ENCODE measurements at places on chromosomes 4 and X.

DNA sequence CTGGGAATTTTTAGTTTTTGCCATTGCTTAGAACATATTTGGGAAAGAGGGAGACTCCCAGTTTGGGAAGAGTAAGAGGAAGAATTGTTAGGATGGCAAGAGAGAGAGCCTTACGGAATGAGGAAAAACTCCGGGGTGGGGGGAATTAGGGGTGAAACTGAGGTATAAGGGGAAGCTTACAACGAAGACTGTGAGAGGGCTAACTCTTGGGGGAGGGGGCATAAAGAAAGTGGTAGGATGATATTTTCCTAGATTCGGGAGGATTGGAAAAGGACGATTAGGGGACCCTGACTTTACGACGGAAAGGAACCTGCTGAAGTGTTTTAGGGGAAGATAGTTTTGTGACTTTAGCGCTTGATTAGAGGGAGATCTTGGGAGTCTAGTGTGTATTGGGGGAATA, 86.2 kb upstream of the HPRT1 start:
- DNase-seq: no peak

DNA sequence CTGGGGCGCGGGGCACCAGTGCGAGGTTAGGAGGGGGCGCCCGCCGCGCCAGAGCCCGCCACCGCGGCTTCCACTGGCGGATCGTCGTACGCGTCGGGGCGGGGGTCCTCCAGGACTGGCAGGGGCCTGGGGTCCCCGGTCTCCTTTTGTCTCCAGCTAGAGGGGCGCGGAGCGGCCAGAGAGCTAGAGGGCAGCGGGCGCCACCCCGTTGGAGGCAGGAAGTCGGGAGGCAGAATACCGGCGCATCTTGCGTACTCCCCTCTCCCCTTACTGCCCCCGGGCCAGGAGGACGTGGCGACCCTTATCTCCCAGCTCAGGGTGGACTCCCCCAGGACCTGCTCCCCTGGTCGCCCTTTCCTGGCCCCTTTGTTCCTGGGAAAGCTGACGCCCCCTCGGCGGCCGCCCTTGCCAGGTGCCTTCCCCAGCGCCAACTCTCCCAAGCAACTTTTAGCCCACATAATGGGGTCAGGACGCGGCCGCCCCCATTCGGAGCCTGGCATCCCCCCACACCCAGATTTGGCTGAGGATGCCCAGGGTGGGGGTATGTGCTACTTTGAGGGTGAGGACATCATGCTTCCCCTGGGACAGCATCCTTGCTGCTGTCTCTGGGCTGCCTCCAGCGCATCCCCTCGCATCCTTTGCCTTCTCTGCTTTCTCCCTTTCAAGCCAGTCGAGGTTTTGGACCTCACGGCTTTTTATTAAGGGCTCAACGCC, 933 bp downstream of the CNKSR2 start:
- DNase-seq: no peak

DNA sequence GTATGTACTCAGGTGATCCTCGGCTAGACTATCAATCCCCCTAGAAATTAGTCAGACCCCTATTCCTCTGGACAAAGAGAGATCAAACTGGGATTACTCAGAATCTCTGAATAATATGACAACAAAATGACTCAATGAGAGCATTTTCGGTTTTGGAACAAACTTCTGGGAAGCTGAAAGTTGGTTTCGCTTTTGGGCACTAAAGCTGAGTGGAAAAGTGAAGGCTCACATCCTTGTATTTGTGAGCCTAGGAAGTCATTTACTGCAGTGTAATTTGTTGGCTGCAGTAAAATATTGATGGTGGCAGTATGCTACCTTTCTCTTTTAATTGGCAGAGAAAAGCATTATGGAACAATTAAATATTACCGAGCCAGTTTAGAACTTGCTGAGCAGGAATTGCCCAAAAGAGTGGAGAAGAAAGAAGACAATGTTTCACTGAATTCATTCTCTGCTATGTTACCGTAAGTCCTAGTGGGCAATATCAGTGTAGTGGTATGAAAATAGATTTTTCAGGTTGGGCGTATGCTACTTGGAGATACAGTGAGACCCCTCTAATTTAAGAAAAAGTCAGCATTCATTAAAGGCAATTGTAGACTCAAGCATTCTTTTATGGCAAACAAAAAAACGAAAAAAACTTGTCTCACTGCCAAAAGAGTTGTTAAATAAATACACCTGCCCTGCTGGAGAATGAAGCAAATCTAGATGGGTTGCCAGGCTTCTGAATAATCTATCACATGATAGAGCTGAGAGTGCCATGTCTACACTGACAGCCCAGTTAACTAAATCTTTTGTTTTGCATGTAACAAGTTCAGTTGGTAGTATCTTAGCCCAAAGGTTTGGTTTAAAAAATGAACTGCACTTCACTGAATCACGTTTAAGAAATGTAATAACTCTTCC, 69.6 kb downstream of the AGTR2 start:
- no peak for DNase-seq

GRCh38 chrX:153417637-153418036, 6.4 kb downstream of the ZFP92 start:
- no peak for DNase-seq

All from activated CD8-positive, alpha-beta memory T cell treated with anti-CD3 and anti-CD28 coated beads for 1 hour (primary cell).